Dermis blood vessel endothelial cell (primary cell): ENCODE measurements at places on chromosomes 16 and 17. TPM values are rescaled to one million over a fixed set of nuclear protein-coding genes. Genes with fewer than 3 reads are reported as not detected.

The PRSS53 gene
- 0.88 and 2.0 TPM in 2 replicates for total RNA-seq

The ADAD2 gene
- not detected in 2 replicates for total RNA-seq

The MEOX1 gene
- 0.05 and 1.4 TPM in 2 replicates for total RNA-seq

The KIF19 gene
- total RNA-seq: 6.4 and 16.3 TPM in 2 replicates

The GNGT2 gene
- 1.4 and 2.9 TPM in 2 replicates for total RNA-seq

The BBS2 gene
- 40.6 and 52.2 TPM in 2 replicates for total RNA-seq

The GPR139 gene
- not detected in 2 replicates for total RNA-seq

The NLRC3 gene
- 2.0 and 9.5 TPM in 2 replicates for total RNA-seq

The MAFG gene
- total RNA-seq: 19.7 and 22.4 TPM in 2 replicates

The PRSS21 gene
- total RNA-seq: 1.0 and 2.1 TPM in 2 replicates

The CMC2 gene
- 35.7 and 47.4 TPM in 2 replicates for total RNA-seq
